ENCODE measurements at places on chromosomes 6 and 20. TPM values are rescaled to one million over a fixed set of nuclear protein-coding genes. Genes with fewer than 3 reads are reported as not detected.

Gene ZC3H12D
- not detected for total RNA-seq

Gene RSPO3
- total RNA-seq = 1.8 TPM

Gene CST7
- not detected for total RNA-seq

Gene NELFE
- 117 TPM for total RNA-seq

Gene GRM1
- 0.05 TPM for total RNA-seq

Gene SOBP
- 2.3 TPM for total RNA-seq

Gene JPH2
- total RNA-seq = 0.58 TPM

Gene KIF16B
- 8.2 TPM for total RNA-seq

Gene MEI4
- not detected for total RNA-seq

Gene EHMT2
- total RNA-seq = 39.0 TPM

Data from glomerular endothelial cell (primary cell).